LNCaP clone FGC (cell line): ENCODE measurements at places on chromosomes 5 and 9.

DNA sequence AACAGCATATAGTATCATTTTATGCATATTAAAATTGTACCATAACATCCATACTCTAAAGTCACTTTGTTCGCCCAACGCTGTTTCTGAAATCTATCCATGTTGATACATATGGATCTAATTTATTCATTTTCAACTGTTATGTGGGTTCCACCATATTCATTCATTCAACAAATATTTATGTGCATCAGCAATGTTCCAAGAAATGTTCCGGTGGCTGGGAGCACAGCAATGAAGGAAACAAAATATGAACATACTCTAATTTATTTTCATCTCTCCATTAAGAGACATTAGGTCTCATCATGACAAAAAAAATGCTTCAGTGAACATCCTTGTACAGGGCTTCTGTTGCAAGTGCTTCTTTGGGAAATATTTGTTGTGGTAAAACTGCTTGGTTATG, 75.4 kb downstream of the MARCHF3 start:
- no peak for DNase-seq

GRCh38 chr5:64165500-64166200, at the start of gene RNF180:
Gene RNF180, plus strand, starts transcription at chr5:64165843. Its CDS starts 34,965 bp downstream, at chr5:64200808.
- DNase-seq = no peak

- DNase-seq = no peak
These were observed 109.4 kb downstream of the TTLL11 start for GRCh38 chr9:121983736-121984135.

DNA sequence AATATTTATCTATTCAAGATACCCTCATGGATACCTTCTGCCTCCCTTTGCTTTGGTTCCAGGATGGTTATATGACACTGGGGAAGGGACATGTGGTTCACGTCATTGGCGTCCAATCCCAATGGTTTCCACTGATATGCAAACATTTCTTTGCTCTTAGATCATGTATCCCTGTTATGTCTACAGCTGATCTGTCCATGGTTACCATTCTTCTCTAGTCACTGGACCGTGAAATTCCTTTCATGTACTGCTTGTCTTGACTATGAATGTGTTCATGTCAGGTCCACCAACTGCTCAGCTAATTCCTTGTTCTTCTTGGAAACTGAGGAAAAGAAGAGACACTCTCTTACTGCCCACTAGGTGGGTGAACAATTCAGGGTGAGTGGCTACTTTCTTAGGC, 391.1 kb upstream of the ZNF608 start:
- DNase-seq = no peak

DNA sequence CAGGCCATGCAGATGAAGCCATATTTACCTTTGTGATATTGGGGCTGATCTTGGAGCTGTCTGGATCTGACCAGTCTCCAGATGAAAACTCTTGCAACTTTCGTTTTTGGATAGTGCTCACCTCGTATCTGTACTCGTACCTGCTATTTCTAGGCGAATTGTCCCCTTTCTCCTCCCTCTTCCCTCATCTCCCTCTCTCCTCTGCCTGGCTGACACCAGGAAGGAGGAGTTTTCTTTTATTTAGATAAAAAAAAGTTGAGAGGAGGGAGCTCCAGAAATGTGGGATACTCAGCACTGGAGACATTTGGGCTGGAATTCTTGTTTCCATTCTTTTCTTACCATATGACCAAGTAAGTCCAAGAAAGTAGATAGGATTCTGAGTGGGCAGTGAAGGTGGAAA, 54.6 kb upstream of the ABL1 start:
- no peak for DNase-seq

- no peak for DNase-seq
These were observed 42.3 kb upstream of the MOCS2 start for GRCh38 chr5:53151713-53152458.

- DNase-seq = peak; percentile 99
These were observed 47.9 kb downstream of the TMEM252 start for GRCh38 chr9:68492806-68493205.

- DNase-seq = no peak
These were observed 72.6 kb downstream of the OXCT1 start for GRCh38 chr5:41797662-41798061.

DNA sequence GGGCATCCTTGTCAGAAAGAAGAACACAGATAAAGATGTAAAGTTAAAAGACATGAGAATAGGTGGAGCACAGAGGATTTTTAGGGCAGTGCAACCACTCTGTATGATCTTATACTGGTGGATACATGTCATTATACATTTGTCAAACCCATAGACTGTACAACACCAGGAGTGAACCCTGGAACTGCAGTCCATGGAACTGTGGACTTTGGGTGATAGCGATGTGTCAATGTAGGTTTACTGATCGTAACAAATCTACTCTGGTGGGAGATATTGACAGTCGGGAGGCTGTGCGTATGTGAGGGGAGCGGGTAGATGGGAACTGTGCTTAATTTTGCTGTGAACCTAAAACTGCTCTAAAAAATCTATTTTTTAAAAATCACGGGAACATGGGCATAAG, 60.6 kb downstream of the MROH2B start:
- DNase-seq = no peak

DNA sequence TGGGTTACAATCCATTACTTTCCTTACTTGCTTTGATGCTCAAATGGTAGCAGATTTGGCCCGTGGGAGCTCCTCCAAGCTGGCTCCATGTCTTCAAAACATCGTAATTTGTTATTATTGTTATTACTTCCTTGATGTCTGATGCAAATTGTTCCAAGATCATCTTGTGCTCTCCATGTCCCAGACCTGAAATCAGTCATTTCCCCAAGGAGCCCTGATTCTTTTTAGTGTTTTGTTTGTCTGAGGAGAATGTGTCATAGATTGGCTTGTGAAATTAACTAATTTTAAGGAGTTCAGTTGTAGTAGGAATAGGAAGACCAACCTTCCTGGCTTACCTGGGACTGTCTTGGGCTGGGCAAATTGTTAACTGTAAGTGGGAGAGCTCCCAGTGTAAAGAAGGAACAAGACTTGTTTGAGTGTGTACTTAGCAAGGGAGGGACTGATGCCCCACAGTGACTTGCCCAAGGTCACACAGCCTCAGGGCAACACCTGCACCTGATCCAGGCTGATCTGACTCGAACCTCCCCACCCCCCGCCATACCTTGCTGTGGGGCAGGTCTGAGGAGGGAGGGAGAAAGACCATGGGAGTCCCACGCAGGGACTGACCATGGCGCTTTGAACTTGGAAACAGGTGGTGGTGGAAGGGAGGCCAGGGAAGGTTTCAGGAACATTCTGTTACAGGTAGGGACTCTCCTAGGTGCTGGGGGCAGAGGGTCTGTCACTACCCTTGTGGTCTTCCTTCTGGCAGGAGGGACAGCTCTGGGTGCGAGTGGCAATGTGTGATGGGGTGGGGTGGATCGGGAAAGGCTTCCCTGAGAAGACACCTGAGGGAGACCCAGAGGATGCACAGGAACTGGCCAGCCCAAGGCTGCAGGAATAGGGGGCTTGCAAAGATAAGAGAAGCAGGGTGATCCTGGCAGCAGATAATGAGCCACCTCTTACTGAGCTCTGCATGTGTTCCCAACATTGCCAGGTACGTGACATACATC, 2.7 kb upstream of the BICD2 start:
- DNase-seq = peak; percentile 4

- no peak for DNase-seq
These were observed 264.8 kb downstream of the CETN3 start for GRCh38 chr5:90144625-90145327.

GRCh38 chr5:1963941-1964451, 81.3 kb upstream of the IRX4 start:
- DNase-seq = no peak
